Activated CD4-positive, alpha-beta T cell treated with anti-CD3 and anti-CD28 coated beads, Interleukin-2, amount 50 U/mL, for 48 hours (primary cell): ENCODE measurements at places on chromosomes 7 and 10.

DNA sequence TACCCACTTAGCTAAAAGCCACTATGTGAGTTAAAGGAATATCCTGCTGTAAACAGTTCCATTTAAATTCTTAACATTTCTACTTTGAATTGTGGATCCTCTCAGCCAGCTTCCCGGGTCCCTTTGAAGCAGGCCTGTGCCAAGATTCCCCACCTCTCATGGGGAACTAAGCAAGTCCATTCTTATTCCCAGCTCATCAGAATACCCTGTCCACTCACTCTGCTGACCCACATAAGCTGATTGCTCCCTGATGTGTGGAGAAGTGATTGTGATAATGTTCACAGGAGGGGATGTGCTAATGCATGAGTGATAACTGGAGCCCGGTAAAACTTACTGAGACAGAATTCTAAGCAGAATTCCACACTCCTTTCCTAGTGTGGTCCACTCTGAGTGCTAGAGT lies 709.7 kb downstream of the CNTNAP2 start:
- DNase-seq, result no peak

- DNase-seq, result no peak
These were observed 1.3 kb downstream of the CHST12 start for GRCh38 chr7:2404714-2405119.

DNA sequence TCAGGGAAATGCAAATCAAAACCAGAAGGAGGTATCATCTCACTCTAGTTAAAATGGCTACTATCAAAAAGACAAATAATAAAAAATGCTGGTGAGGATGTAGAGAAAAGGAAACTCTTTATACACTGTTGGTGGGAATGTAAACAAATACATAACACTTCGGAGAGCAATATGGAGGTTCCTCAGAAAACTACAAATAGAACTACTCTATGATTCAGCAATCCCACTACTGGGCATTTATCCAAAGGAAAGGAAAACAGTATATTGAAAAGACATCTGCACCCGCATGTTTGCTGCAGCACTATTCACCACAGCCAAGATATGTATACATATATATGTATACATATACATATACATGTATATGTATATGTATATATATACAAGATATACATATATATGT lies 94.2 kb downstream of the C10orf90 start:
- DNase-seq, result no peak

- no peak for DNase-seq
These were observed 472.0 kb downstream of the RPS24 start for GRCh38 chr10:78505657-78506056.

DNA sequence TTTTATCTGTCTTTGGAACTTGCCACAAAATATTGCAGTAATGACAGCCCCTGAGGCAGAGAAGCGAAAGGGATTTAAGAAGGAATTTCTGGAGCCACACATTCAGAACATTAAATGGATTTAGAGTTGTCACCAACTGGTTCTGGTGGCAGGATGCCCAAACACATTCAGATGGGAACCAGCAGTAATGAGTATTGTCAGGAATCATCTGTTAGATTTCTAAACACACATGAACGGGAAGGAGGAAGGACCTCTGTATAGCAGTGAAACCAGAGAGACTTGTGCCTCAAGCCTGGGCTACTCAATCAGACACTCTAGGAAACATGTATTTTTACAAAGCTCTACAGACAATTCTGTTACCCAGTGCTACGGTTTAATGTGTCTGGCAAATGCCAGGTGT lies 103.8 kb upstream of the CCNY start:
- DNase-seq, result no peak

DNA sequence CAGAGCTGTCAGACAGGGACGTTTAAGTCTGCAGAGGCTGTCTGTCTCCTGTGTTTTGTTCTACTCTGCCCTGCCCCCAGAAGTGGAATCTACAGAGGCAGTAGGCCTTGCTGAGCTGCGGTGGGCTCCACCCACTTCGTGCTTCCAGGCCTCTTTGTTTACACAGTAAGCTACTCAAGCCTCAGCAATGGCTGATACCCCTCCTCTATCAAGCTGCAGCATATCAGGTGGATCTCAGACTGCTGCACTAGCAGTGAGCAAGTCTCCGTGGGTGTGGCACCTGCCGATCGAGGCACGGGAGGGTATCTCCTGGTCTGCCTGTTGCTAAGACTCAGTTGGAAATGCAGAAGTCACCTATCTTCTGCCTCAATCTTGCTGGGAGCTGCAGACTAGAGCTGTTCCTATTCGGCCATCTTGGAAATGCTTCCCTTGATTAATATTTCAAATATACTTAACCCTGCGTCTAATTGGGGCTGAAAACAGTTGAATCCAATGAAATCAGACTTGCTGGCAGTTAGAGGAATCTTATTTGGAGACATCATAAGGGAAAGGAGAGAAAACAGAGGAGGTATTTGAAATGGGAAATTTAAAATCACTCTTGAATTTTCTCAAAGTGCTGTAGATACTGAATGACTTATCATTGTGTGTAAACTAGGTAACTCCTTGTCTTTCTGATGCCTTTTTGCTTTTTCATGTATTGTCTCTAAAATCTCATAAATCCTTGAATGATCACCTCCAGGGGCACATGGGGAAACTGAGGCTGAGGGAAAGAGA lies 13.8 kb upstream of the CYP3A5 start:
- DNase-seq, result no peak

DNA sequence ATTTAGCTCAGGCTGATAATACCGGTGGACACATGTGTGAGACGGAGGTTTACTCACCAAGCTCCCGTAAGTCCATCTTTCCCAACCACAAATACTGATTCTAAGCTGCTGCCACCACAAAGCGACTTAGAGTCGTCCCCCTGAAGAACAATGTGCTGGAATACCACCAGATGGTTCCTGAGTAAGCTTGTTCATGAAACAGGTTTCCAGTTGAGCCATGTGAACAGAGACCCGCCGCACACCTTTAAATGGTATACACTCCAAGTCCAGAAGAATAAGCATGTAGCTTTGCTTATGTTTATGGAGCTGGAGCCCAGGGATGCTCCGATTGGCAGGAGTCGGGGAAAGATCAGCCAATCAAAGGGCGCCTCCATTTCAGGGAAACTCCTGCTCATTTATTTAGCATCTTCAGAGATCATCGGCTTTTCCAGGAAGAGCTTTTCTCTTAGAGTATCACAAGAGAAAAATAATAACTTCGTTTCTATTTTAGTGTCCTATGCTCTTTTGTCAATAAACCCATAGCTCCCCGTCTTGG lies 261.6 kb upstream of the AOAH start:
- DNase-seq, result no peak

GRCh38 chr7:157373493-157373892 lies 36.7 kb downstream of the DNAJB6 start:
- no peak for DNase-seq

- no peak for DNase-seq
These were observed 3.0 kb upstream of the SKIDA1 start for GRCh38 chr10:21528236-21529031.

DNA sequence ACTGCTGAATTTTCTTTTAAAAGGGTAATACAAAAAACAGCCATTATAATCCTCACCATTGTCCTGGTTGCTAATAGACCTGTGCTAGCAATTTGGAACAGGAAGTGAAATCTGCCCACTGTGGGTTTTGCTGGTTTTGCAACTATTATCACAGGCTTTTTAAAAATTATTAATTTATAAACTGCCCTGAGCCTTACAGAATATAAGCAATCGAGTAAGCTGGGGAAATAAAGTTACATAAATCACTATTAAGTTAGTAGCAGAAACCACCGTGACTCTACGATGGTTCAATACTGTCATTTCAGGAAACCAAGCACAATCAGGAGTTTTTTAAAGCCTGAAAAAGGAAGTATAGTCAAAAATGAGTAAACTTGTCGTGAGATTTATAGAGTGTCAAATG lies 62.3 kb downstream of the TMEM26 start:
- DNase-seq, result no peak

- no peak for DNase-seq
These were observed 155.8 kb downstream of the FANK1 start for GRCh38 chr10:126052171-126052570.

DNA sequence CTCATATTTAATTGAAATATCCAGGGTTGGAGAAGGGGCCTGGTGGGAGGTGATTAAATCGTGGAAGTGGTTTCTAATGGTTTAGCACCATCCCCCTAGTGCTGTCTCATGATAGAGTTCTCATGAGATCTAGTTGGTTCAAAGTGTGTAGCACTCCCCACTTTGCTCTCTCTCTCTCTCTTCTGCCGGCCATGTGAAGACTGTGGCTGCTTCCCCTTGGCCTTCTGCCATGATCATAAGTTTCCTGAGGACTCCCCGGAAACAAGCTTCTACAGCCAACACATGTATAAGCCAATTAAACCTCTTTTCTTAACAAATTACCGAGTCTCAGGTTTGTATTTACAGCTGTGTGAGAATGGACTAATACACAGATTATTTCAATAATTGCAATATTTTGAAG lies 305.8 kb upstream of the KCND2 start:
- no peak for DNase-seq
